Stimulated activated CD8-positive, alpha-beta memory T cell treated with anti-CD3 and anti-CD28 coated beads, Interleukin-4, amount 100 ng/mL, for 48 hours (primary cell): ENCODE measurements at places on chromosomes 1 and 21.

DNA sequence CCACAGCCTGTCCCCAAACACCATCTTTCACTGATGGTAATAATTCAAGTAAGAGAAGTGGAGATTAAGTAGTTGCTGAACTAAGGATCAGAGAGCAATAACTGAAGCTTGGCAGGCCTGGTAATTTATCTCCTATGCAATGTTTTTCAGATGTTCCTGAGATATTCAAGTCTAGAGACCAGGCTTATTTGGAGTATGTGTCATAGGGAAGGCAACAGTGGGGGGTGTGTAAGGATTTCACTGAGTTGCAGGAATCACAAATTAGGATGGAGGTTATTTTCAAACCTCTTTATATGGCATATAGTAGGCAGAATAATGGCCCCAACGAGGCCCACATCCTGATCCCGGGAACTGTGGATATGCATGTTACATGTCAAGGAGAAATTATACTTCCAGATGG is 171.7 kb downstream of the KCNJ6 start:
- no peak for DNase-seq

DNA sequence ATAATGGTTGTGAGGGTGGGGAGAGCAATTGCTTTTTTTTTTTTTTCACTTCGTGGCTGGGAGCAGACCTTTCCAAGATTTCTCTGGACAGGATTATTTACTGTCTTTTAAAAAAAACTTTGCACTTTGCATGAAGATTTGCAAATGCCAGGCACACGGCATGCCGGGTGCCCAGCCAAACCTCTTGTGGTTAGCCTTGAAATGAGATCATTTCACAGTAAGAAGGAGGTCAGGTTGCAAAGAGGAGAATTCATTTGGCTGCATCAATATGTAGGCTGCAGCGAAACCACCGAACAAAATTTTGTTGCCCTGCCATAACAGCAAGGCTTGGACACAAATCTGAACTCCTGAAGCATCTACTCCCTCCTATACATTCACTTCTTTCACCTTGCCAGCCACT is 36.5 kb upstream of the KCND3 start:
- DNase-seq, result no peak

- no peak for DNase-seq
Measured at GRCh38 chr1:54376430-54377039, 29.7 kb downstream of the SSBP3 start.

DNA sequence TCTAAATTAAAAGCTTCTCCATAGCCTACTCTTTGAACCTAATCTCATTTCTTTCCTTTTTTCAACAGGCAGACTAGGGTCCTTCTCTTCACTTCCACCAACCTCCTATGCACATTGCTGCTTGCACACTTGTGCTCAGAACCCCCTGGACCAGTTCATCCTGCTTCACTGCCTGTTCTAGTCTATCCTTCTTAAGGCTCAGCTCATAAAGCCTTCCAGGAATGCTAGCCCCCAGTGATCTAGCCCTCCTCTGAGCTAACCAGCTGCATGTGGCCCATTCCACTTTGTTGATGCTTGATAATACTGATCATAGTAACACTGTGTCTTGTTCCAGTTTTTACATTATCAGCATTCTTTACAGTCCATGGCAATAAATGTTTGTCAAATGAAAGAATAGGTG is 22.9 kb upstream of the PHGDH start:
- no peak for DNase-seq

- DNase-seq, result no peak
Measured at GRCh38 chr21:25956993-25957714, 213.4 kb downstream of the APP start.

DNA sequence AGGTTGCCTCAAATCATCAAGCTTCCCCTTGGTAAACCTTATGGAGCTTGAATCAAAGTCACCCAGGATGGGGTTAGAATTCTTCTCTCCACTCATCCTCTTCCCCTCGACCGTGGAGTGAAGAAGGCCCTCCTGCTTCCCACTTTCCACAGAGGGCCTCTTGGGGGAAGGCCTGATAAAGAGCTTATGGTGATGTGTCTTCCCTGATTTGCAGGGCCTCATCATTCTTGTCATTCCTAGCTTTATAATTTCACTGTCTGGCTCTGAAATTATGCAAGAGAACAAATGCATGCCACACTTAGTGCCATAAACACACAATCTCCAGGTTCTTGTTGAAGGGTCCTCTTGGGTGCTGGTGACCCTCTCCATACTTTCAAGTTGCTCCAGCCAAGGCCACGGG is 101.2 kb downstream of the HMGB4 start:
- no peak for DNase-seq

- DNase-seq, result peak; percentile 56
Measured at GRCh38 chr1:214439352-214440119, 111.9 kb downstream of the PTPN14 start.

- DNase-seq, result peak; percentile 82
Measured at GRCh38 chr1:109499661-109500536, 6.0 kb downstream of the CYB561D1 start.

GRCh38 chr1:44250068-44250781 is 37.0 kb downstream of the DMAP1 start:
- no peak for DNase-seq

- no peak for DNase-seq
Measured at GRCh38 chr1:154324241-154324640, 1.1 kb upstream of the ATP8B2 start.

- no peak for DNase-seq
Measured at GRCh38 chr1:236416165-236416564, 22.1 kb downstream of the EDARADD start.

DNA sequence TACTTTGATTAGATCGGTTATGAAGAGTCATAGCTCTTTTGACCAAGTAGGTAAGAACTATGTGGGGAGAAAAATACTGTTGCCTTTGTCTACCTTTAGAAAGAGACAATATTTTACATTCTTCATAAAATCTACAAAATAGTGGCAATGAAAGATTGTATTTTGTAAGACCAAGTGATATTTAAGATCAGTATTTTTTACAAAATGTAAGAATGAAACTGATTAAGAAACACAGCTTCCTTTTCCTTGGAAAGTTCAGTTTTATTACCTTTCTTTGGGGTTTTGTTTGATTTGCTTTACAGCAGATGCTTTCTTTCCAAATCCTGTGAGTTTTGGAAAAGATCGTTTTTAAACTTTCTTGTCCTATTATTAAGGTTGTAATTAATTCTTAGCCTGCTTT is 69.8 kb downstream of the SLC35A3 start:
- no peak for DNase-seq

DNA sequence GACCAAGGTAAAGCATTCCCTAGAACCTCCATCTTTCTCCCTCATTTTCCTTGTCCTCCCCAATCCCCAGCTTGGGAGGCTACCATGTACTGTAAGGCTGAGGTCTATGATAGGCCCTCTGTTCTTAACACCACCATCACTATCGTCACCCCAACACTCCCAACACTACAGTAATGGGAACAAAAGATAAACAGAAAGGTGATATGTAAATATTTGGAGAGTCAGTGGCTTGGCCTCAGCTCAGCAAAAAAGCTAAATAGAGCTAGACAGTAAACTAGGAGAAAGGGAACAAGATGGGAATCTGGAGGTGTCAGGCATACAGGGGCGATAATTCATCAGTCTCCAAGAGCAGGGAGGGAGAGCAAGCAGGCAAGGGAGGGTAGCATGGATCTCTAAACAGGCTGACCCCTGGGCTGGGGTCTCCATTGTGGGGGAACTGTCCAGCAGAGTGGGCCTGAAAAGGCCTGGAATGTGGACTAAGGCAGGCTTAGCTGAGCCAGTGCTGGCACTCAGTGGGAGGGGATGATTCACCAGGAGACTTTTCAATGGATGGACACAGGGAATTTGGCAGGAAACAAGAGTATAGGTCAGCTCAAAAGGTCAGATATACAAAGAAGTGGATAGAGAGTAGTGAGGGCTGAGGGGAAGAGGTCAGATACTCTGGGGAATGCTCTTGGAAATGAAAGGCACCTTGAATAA is 6.7 kb downstream of the WNT2B start:
- no peak for DNase-seq

GRCh38 chr21:45979651-45980050 is 1.9 kb upstream of the COL6A1 start:
- DNase-seq, result peak; percentile 49

- DNase-seq, result no peak
Measured at GRCh38 chr1:103492003-103492625, 33.4 kb upstream of the RNPC3 start.

- DNase-seq, result peak; percentile 55
Measured at GRCh38 chr1:15684042-15684461, at the start of gene PLEKHM2. TSS of gene PLEKHM2 (plus strand) at chr1:15684320. CDS start at chr1:15684559, 239 bp downstream.

DNA sequence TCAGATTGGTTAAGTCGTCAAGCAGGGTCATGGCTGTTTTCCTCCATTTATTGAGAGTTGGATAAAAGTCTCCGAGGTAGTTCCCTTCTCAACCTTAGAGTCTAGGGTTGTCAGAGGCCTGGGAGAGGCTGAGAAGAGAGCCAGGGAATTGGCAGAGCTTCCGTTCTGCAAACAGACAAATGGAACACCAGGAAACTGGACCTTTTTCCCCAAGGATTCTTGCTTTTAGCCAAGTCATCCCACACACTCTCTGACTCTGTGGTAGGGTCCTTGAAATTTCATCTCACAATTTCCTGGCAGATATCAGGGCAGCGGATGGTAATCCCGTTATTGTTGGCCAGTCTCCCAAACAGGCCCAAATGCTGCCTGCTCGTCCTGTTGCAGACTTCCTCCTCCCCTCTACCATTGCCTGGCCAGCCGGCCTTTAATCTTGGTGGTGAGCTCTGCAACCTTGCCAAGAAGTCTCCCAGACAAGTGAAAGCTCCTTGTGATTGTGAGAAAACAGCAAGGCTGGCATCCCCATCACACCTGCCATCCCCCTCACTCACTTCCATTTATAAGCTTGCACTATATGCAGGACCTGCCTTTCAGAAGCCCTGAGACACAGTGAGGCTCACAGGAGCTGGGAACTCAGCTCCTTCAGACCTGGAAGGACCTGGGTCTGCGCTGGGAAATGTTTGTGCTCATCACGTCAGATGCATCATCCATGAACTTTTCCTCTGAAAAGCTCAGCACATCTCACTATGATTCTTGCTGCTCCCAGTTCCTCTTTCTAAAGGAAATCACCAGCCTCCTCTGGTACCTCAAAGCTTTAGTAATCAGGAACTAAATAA is 13.7 kb upstream of the SRP9 start:
- DNase-seq, result no peak

DNA sequence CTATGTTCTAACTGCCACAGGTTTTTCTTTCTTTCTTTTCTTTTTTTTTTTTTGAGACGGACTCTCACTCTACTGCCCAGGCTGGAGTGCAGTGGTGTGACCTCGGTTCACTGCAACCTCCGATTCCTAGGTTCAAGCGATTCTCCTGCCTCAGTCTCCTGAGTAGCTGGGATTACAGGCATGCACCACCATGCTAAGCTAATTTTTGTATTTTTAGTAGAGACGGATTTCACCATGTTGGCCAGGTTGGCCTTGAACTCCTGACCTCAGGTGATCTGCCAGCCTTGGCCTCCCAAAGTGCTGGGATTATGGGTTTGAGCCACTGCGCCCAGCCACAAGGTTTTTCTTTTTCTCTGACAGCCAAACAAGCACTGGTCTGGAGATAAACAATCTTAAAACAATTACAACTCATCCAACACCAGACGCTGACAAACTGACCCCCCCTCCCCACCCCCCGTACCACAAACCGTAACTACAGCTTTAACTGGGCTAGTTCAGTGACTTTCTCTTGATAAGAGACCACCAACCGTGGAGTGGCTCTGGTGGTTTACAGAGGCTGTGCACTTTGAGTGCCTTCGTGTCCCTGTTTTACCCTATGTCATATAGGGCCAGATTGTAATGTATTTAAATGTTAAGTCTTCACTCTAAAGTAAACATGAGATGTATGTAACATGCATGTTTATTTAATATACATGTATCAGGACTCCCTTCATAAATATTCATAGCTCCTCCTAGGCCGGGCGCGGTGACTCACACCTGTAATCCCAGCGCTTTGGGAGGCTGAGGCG is 19.5 kb upstream of the PUM1 start:
- no peak for DNase-seq

- no peak for DNase-seq
Measured at GRCh38 chr1:20480951-20481617, 4.9 kb downstream of the CAMK2N1 start.

DNA sequence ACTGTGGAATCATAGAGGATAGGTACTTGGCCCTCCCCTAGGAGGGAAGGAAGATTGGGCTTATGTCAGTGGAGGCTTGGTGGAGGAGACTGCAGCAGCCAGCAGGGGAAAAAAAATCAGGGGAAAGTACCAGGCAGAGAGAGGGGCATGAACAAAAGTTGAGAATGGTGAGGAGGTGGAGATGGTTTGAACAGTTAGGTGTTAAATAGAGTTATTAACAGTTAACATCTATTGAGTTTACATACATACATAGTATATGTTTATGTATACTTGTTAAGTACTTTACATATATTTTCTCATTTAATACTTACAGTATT is 136.5 kb upstream of the HNRNPU start:
- no peak for DNase-seq

DNA sequence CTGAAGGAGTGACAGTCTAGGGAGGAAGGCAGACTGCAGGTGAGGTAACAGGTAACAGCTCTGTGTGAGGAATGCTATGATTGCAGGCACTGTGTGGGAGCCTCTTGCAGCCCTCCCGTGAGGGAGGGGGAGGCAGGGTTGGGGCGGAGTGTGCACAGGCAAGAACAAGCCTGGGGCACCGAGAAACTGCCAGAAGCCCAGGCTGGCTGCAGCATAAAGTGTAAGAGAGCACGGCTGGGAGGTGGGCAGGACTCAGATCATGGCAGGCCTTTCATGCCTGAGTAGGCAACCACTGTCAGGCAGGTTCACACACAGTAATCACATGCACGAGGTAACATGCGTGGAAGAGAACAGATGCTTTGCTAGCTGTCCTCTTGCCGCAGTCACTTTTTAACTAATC is 11.3 kb upstream of the RHEX start:
- no peak for DNase-seq

GRCh38 chr1:111497592-111497991 is 5.8 kb downstream of the ADORA3 start:
- no peak for DNase-seq

- no peak for DNase-seq
Measured at GRCh38 chr1:178020968-178021640, 51.2 kb upstream of the SEC16B start.

GRCh38 chr1:59605761-59606160 is 209.0 kb upstream of the HOOK1 start:
- DNase-seq, result no peak

DNA sequence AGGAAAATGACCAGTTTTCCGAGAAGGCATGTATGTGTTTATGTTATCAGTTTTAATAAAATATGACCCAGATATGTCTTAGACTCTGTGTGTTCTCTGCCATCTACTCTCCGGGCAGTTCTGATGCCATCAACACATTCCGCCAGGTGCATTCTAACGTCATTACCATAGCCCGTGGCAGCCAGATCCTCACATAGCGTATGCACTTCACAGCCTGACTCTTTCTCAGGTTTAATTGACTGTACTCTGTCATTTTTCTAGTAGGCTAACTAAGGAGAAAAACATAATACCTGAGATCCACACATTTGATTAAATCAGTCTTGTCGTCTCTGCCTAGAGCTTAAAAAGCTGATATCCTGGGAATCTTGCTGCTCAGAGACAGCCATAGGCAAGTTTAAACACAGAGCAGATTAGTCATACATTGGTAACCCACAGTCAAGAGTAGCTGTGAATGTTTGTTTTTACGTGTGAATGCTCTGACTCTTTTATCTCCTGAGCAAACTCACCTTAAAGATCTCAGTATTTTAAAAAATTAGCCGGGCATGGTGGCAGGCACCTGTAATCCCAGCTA is 175.9 kb downstream of the GREM2 start:
- DNase-seq, result no peak

GRCh38 chr1:165173818-165174217 is 182.7 kb downstream of the LMX1A start:
- DNase-seq, result no peak
